Karpas-422 (cell line): ENCODE measurements at places on chromosomes 1 and 21. TPM values are rescaled to one million over a fixed set of nuclear protein-coding genes. Genes with fewer than 3 reads are reported as not detected.

Gene HES4
- not detected in 2 replicates for total RNA-seq

- no peak for DNase-seq
Observed at GRCh38 chr21:15688809-15689208, 41.0 kb upstream of the USP25 start.

GRCh38 chr1:248779350-248779749 lies 23.8 kb upstream of the LYPD8 start:
- DNase-seq: no peak

- no peak for DNase-seq
Observed at GRCh38 chr1:109801791-109802135, 38.0 kb upstream of the EPS8L3 start.

GRCh38 chr1:229913489-229913888 lies 153.5 kb upstream of the GALNT2 start:
- DNase-seq: no peak
